Effector CD8-positive, alpha-beta T cell (primary cell): ENCODE measurements at places on chromosomes 16 and 17.

DNA sequence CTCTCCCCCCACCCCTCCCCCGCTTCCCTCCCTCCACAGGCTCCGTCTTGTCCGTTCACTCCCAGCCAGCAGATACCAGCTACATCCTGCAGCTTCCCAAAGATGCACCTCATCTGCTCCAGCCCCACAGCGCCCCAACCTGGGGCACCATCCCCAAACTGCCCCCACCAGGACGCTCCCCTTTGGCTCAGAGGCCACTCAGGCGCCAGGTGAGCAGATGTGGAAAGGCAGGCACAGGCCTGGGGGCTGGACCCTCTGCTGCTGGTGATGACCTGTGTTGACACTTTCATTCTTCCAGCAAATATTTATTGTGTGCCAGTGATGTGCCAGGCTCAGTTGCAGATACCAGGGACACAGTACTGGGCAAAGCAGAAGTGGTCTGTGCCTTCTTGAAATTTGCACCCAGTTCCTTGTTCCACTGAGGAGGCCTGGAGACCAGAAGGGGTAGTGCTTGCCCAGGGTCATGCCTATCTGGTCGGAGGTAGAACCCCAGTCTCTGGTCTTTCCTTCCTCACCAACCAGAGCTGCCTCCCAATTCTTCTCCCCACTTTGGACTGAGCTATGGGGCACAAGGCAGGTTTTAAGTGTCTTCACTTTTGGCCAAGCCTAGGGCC is 10.3 kb upstream of the ABCC3 start:
- DNase-seq: no peak

- DNase-seq: no peak
Observed at GRCh38 chr16:88378401-88378800, 4.4 kb upstream of the ZNF469 start.

GRCh38 chr16:85393674-85394451 is 219.3 kb upstream of the GSE1 start:
- DNase-seq: peak; percentile 56

DNA sequence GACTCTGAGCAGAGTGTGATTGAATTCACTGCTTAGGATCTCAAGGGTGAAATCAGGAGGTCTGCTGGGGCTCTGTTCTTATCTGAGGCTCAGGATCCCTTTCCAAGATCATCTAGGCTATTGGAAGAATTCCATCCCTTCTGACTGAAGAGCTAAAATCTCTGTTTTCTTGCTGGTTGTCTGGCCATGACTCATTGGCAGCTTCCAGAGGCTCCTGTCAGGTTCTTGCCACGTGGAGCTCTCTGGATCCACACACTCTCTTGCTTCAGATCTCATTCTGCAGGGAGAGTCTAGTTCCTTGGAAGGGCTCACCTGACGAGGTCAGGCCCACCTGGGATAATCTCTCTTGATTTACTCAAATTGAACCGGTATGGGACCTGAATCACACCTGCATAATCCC is 930.7 kb downstream of the CDH8 start:
- no peak for DNase-seq

GRCh38 chr17:17852930-17853329 is 16.1 kb upstream of the SREBF1 start:
- no peak for DNase-seq

- DNase-seq: no peak
Observed at GRCh38 chr17:79920751-79921410, 81.6 kb upstream of the CBX4 start.

DNA sequence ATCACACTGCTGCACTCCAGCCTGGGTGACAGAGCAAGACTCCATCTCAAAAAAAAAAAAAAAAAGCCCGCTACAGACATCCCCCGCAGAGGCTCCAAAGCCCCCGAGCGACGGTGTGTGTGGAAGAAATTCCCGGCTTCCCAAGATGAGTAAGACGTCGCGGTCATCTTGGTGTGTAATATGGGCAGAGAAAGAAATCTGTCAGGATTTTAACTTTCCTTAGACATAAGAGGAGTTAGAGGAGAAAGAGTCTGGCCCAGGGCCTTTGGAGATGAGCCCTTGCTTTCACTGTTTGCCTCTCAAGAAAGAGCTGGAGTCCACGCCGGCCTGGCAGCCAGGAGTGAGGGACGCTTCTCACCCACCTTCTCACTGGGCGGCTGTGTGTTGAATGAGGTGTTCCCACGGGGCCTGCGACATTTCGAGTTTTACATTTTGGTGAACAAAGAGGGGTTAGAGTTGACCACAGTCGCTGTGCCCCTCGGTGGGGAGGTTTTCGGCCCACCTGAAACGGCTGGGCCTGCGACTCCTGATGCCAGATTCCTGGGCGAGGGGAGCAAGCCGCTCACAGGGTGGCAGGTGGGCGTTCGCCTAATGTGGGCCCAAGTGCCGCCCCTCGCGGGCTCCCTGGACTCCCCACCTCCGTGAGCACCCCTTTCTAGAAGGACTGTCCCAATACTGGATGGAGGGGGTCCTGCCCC is 17.9 kb downstream of the C1QTNF1 start:
- no peak for DNase-seq

DNA sequence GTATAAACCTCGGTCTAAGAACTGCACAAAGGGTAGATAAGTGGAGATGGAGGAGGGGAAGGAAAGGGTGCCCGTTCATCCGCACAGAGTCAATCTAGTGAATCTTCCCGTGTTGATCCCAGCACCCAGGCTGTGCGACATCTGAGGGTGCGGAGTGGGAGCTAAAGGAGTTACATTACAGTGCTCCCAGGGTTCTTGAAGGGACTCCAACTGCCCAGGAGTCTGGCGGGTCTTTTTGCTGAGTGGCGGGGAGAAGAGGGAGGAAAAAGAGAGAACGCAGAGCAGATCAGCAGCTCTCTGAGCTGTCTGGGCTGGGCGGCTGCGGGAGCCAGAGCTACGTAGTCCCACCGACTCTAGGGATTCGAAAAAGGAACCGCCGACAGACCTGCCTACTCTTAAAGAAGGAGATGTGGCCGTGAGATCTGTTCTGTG is 1.6 kb upstream of the CA10 start:
- no peak for DNase-seq

DNA sequence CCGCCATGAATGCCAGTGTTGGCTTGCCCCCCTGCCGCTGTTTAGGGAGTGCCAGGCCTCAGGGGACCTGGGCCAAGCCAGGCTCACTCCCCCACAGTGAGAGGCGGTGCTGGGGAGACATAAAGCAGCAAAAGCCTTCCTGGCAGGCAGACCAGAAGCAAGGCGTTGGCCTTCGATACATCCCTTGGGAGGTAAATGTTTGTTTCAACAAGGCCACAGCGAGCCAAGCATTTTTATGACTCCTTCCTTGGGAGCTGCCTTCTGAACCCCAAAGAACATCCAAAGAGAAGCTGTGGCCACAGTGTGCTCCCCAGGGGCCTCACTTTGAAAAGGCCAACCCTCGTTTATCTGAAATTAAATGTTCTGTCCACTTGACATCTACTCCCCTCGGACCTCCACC is 119.7 kb upstream of the CIBAR2 start:
- DNase-seq: no peak

GRCh38 chr17:75181608-75182318 is 996 bp downstream of the SUMO2 start:
- peak; percentile 26 for DNase-seq

GRCh38 chr17:1959871-1960544 is 65.1 kb downstream of the RTN4RL1 start:
- no peak for DNase-seq

DNA sequence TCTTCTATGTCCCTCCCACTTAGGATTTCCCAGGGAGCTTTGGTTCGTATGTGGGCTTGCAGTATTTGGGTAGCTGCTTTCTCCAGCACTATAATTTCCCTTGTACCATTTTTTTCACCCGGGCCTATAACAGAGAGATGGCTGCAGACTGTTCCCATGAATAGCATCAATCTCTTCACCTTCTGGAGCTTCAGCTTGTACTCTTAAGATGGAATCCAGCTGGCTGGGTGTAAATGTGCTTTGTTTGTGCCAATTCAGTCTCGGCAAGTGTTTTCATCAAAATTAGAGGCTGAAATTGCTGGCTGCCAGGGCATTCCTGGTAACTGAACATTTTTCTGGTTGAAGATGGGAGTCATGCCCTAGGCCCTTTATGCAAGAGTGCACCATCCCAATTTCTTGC is 12.2 kb upstream of the CPD start:
- DNase-seq: no peak

GRCh38 chr16:71693164-71693563 is 31.3 kb downstream of the PHLPP2 start:
- DNase-seq: no peak
